NCI-H526 treated with DMSO at 0.1 percent for 48 hours (cell line): ENCODE measurements at places on chromosomes 6 and 20.

DNA sequence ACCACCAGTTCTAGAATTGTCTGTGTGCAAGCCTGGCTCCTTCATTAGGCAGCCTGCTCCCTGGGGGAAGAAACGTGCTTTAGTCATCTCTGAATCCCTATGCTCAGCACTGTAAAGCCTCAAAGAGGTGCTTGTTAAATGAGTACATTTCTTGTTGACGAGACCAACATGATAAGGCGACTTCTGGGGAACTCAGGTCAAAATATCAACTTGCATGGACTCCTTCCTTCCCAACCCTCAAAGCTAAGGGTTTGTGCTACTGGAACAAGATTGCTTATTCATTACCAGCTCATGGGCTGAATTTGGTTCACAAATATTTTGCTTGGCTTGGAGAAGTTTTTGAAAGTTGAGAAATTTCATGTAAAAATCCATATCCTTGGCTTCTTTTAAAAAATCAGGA, 10.6 kb downstream of the KCNG1 start:
- no peak for DNase-seq

GRCh38 chr6:87721311-87721710, 19.3 kb upstream of the AKIRIN2 start:
- DNase-seq = no peak

- DNase-seq = no peak
These were observed 3.5 kb downstream of the MCUR1 start for GRCh38 chr6:13810688-13811446.

GRCh38 chr6:162200945-162201690, 526.4 kb downstream of the PRKN start:
- DNase-seq = no peak
